ENCODE measurements at places on chromosomes 7 and 10. TPM values are rescaled to one million over a fixed set of nuclear protein-coding genes. Genes with fewer than 3 reads are reported as not detected.

The UCN3 gene
- total RNA-seq: not detected

The VSTM4 gene
- total RNA-seq: 1.6 TPM

The CUTC gene
- 23.5 TPM for total RNA-seq

The FFAR4 gene
- total RNA-seq: not detected

The UTF1 gene
- total RNA-seq: not detected

The VWC2 gene
- total RNA-seq: not detected

The RADIL gene
- total RNA-seq: 1.2 TPM

The NOS3 gene
- 6.5 TPM for total RNA-seq
